ENCODE measurements at places on chromosomes 3 and 15.

GRCh38 chr3:176683382-176683781, 513.9 kb downstream of the TBL1XR1 start:
- DNase-seq, result no peak

GRCh38 chr3:3579658-3580057, 219.6 kb upstream of the LRRN1 start:
- DNase-seq, result no peak

DNA sequence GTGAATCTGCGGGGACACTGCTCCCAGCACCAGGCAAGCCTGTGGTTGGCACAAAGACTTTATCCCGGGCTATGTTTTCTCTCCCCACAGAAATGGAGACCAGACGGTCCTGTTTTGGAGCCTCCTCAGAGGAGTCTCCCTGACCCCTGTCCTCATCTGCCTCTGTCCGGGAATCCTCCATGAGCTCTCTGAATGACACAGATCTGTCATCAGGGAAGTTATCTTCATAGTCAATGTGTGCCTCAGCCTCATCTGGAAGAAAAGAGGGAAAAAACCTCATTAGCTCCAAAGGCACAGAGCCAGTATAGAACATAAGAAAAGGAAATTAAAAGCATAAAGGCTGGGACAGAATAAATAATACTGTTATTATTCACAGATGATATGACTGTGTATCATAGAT, 40.0 kb downstream of the CRTAP start:
- no peak for DNase-seq

GRCh38 chr3:16721494-16721893, 116.3 kb upstream of the DAZL start:
- DNase-seq, result no peak

- DNase-seq, result no peak
Observed at GRCh38 chr3:197399486-197399885, 101.1 kb upstream of the DLG1 start.

GRCh38 chr3:3665961-3666640, 133.1 kb upstream of the LRRN1 start:
- no peak for DNase-seq

DNA sequence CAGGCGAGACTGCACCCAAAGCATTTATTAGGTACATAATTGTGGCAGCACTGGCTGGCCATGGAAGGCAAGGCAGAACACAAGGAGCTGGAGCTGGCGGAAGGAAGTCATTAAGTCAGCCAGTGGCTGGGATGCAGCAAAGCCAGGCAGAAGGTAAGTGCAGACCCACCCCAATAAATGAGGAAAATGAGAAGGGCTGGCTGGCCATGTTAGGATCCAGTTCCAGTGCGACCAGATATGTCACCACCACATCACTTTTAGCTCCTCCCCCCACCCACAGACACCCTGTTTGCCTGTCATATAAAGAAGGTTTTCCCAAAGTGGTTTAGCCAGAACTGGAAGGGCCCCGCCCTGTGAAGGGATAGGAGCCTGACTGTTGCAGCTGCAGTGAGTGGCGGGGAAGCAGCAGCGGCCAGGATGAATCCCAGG, at the start of gene FURIN:
FURIN (plus strand) TSS at position 328 of the 429 bp plus-strand sequence. CDS start 7,153 bp downstream, outside the sequence.
- DNase-seq, result no peak

GRCh38 chr15:101357333-101357732, 62.3 kb upstream of the SNRPA1 start:
- DNase-seq, result no peak

DNA sequence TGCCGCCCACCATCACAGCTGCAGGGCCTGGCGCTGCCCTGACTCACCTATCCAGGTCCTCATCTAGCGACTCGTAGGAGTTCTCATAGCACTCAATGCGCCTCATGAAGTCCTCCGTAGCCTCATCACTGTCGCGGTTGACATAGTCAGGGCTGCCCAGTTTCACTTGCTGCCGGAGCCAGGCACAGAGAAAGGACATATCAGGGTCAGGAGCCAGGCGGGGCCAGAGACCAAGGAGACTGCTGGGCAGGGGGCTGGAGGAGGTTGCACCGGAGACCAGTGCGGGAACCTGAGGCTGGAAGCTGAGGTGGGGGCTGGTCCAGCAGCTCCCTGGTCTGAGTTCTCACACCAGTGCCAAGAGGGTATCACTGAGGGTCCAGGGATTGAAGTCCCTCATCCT, 18.2 kb downstream of the PFKFB4 start:
- DNase-seq, result no peak

GRCh38 chr15:73560501-73561117, 72.6 kb downstream of the NPTN start:
- DNase-seq, result peak; percentile 68

- DNase-seq, result no peak
Observed at GRCh38 chr15:70636540-70637165, 126.7 kb downstream of the UACA start.

DNA sequence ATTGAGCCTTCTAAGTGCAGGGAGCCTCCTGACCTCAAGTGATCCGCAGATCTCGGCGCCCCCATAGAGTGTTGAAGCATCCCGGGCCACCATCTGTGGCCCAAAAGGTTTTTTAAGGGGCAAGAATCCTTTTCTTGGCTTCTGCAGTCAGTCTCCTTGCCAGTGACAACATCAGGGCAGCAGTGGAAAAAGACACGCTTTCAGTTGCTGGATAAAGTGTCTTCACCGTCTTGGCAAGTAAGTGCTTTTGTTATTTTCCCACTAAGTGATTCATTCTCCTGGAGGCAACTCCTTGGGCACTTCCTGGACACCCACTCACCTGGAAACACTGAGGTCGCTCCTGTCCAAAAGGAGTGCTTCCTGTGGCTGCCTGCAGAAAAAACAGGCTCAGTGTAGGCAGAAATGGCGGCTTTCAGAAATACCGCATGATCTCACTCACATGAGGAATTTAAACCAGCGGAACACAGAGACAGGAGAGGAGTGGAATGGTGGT, 71.7 kb upstream of the ABHD2 start:
- no peak for DNase-seq

- no peak for DNase-seq
Observed at GRCh38 chr3:179018808-179019207, 52.8 kb downstream of the ZMAT3 start.

DNA sequence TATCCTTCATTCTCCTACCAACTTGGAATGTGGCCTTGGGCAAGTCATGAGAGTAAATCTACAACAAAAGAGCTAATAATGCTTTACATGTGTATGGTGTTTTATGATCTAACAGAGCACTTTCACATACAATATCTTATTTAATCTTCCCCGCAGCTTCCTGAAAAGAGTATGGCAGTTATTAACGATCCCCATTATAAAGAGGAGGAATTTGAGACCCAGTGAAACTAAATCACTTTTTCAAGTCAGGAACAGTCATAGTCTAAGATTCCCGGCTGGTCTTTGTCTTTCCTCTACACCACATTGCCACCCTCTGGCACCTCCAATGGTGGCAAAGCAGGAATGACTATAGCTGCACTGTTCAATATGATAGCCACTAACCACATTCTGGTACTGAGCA, 69.7 kb upstream of the CMSS1 start:
- DNase-seq, result no peak

DNA sequence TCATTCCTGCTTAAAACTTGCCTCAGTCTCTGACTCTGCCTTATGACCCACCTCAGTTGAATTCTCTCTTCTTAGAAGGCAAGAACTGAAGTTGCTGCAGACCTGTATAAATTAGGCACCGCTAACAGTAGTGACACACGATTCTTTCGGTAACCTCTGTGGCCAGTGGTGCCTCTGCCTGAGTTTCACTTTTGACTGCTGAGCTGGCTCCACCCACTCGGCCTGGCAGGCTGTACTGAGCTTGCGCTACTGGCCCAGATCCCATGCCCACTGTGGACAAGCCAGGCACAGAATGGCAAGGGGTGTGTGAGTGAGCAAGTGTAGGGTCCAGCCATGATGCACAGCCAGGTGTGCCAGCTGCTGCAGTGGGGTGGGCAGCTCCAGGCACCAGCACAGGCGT, 19.1 kb upstream of the EIF1B start:
- DNase-seq, result no peak

DNA sequence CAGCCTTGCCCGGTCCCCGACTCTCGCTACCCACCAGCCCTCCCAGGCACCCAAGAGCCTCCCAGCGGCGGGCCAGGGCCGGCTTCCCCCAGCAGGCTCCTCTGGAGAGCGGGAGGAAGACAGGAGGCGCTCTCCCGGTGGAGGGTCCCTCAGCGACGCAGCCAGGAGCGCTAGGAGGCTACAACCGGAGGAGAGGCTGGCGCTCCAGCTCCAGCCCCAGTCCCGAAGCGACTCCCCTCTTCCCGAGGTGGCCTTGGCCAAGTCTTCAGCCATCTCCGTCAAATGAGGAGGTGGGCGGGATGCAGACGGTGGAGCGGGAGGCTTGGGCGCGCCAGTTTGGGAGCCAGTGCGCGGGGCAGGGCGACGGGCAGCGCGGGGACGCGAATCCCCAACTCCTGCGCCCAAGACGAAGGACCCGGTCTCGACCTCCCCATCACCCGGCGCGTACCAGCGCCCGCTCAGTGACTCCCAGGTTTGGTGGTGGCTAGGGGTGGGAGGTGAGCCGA, 722 bp downstream of the CHRNA3 start:
- DNase-seq, result no peak

DNA sequence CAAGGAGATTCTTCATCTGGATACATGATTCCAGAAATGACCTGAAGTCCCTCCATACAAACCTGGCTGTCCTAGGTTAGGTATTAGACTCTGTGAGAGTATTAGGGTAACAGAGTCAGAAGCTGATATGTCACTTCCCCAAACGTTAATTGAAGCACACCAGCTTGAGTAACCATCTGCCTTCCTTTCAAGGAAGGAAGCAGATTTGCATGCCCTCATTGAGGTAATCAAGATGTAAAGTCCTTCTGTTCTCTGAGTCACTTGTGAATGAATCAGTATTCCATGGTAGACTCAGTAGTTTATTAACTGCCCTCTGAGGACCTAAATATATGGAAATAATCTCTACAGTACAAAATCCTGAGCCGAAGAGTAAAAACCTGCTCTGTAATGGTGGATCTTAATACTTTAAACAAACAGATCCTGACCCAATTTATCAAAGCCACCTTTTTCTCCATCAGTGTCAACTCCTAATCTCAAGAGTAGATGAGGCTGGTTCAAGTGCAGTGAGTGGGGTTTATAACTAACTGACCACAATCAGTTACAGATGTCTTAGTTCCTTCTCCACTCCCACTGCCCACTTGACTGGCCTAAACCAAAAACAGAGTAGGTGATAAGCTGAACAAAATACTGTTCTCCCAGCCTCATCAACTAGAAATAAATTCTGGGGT, 246.2 kb upstream of the CHRM5 start:
- peak; percentile 13 for DNase-seq

- DNase-seq, result no peak
Observed at GRCh38 chr3:196288141-196288460, 575 bp upstream of the PCYT1A start.

DNA sequence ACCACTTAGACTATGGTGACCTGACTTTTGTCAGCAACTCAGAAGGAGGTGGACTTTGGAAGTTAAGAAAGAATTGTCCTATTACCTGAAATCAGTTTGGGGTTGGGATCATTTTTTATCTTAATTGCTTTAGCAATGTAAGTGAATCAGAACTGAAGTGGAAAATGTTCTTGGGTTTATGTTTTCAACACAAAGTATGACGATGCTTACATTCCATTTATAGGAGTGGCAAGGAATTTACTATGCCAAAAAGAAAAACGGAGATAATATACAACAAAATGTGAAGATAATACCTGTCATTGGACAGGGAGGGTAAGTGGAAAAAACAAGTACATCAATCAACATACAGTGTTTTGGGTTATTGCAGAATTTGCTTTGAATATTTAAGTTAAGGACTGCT, 116.1 kb downstream of the PDE8A start:
- no peak for DNase-seq

DNA sequence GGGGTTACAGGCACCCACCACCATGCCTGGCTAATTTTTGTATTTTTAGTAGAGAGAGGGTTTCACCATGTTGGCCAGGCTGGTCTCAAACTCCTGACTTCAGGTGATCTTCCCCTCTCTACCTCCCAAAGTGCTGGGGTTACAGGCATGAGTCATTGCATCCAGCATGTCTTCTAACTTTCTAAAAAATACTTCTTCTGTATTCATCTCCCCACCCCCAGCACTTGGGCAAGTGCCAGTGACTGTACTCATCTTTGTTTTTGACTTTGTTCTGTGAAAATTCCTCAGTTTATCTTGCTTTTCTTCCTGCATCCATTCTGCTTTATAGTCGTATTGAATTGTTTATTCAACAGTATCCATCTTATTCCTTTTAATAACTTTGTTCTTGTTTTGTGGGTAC, 47.6 kb downstream of the ARIH1 start:
- DNase-seq, result no peak

Measured in OCI-LY7 (cell line).